ENCODE measurements at places on chromosomes 4 and X. TPM values are rescaled to one million over a fixed set of nuclear protein-coding genes. Genes with fewer than 3 reads are reported as not detected.

ZMYM3 gene
- 11.8 TPM for total RNA-seq

DRP2 gene
- 0.19 TPM for total RNA-seq

RPS6KA6 gene
- total RNA-seq, result 7.1 TPM

CLNK gene
- total RNA-seq, result not detected

PABPC5 gene
- total RNA-seq, result not detected

CPZ gene
- total RNA-seq, result 0.11 TPM

WDR17 gene
- 1.8 TPM for total RNA-seq

NONO gene
- 464 TPM for total RNA-seq

NAA11 gene
- not detected for total RNA-seq

Data from A549 treated with dexamethasone at 1 μM for 4 hours (cell line).